ENCODE measurements at places on chromosomes 13 and 19.

DNA sequence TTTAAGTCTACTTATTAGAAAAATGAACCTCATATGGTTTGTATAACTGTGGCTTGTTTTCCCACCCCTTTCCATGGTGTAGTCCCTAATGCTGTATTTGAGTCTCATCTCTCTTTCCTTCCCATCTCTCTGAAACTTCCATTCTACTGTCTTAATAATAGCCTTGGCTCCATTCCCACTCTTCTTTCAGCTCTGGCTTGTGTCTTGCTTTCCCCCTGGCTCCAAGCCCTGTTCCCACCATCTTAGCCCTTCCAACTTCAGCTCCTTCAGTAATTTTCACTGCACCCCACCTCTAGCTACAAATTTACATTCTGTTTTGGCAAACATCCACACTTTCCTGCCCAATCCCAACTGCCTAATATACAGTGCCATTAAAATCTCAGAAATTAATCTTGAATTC lies 137.5 kb downstream of the SLITRK6 start:
- DNase-seq = no peak

GRCh38 chr19:15371786-15372380 lies 7.7 kb downstream of the AKAP8 start:
- DNase-seq = no peak

DNA sequence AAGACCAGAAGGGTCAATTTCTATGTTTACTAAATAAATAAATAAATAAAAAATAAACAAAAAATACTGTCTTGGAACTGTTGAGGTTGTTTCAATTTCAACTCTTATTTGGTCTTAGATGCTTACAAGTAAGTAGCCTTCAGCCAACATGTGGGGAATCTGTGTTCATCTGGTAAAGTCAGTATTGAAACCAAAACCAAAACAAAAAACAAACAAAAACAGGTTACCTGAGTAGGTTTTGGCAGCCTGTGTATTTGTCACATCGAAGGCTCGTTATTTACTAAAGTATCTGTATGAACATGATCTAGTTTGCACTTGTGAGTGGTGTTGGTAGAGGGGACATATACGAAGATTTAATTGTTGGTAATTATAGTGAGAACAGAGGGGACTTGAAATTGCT lies 471.5 kb downstream of the SLITRK5 start:
- no peak for DNase-seq

DNA sequence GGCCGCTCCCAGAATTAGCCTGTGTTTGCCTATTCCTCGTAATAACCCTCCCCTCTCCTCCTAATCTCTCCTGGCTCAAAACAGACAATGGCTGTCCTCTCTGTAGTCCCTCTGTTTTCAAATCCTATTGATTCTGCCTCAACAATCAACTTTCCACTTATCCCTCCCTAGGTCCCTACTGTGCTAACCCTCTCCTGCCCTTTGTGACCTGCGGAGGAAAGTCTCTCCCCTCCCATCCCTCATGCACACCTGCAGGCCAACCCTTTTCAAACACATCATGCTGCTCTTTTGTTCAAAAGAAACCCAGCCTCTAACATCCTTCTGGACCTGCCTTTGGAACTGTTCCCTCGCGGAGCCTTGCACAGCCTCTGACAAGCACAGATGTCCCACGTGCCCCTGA lies 37.3 kb downstream of the CILP2 start:
- no peak for DNase-seq

DNA sequence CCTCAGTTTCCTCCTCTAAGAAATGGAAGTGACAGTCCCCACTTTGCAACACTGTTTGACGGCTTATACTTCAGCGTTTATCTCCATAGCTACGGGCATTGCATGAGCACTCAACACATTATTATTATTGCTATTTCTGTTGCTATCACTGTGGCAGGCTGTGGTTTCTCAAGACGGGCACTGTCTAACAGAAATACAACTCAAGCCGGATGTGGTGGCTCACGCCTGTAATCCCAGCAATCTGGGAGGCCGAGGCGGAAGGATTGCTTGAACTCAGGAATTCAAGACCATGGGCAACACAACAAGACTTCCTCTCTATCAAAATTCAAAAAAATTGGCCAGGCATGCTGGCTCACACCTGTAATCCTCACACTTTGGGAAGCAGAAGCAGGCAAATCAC lies 4.9 kb upstream of the ZSWIM4 start:
- DNase-seq = no peak

DNA sequence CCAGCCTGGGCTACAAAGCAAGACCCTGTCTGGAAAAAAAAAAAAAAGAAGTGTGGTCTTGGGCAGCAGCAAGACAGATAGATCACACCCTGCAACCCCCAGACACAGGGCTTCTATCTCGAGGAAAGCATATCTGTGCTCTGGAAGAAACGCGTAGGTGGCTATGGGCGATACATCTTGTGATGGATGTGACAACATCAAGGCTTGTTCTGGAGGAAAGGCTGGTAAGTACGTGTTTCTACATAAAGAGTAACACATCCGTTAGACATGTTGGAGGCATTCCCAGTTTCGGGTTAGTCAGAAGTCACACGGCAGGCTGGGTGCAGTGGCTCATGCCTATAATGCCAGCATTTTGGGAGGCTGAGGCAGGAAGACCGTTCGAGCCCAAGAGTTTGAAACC lies 6.6 kb upstream of the DHDH start:
- no peak for DNase-seq

Data from iPS DF 19.7 (cell line).